ENCODE measurements at places on chromosomes 3 and 15.

DNA sequence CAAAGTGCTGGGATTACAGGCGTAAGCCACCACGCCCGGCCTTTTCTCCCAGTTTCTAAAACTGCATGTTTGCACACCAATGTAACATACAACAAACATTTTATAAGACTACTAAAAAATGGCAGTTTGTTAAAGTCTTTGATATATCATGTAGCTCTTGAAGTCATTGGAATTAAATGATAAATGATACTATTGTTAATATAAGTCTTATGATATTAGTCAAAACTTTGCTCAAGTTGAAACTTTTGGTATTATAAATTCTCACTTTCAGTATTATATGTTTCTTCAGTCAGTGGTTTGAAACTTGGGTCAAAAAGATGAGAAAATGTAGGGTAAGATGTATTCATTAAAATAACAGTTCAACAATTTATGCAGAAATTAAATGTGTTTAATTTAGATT lies 117.6 kb upstream of the TBL1XR1 start:
- no peak for DNase-seq

- no peak for DNase-seq
Observed at GRCh38 chr3:177729956-177730681, 532.8 kb upstream of the TBL1XR1 start.

GRCh38 chr3:37985637-37986320 lies 4.8 kb upstream of the VILL start:
- DNase-seq: no peak

GRCh38 chr3:193261970-193262369 lies 20.9 kb downstream of the PLAAT1 start:
- no peak for DNase-seq

GRCh38 chr3:197495059-197495455 lies 60.7 kb downstream of the BDH1 start:
- DNase-seq: no peak

DNA sequence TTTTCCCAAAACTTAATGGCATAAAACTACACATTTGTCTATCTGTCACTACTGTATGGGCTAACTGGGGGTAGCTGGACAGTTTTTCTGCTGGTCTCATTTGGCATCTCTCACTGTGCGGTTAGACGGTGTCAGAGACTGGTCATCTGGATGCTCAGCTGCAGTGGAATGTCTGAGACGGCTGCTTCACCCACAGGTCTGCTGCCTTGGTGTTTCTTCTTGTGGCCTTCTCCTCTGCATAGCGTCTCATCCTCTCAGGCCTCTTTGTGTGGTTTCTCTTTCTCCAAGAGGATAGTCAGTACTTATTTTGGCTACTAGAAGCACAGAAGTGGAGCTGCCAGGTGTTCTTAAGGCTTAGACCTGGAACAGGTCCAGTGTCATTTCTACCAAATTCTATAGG lies 35.9 kb upstream of the GOLGA6L9 start:
- DNase-seq: no peak

- DNase-seq: no peak
Observed at GRCh38 chr3:136351351-136351750, 101.2 kb downstream of the PCCB start.

GRCh38 chr3:192727032-192727847 lies at the start of gene FGF12:
FGF12 (minus strand) TSS chr3:192727541.
- DNase-seq: no peak

- DNase-seq: no peak
Observed at GRCh38 chr3:77456906-77457305, 417.0 kb downstream of the ROBO2 start.

- DNase-seq: no peak
Observed at GRCh38 chr15:80512726-80513660, 108.8 kb downstream of the ARNT2 start.
